ENCODE measurements at places on chromosomes 6 and 20. TPM values are rescaled to one million over a fixed set of nuclear protein-coding genes. Genes with fewer than 3 reads are reported as not detected.

Gene CFAP206
- 0.09 TPM for total RNA-seq

Gene CLVS2
- total RNA-seq: under 0.01 TPM

Gene MOG
- total RNA-seq: not detected

Gene ARMH2
- total RNA-seq: not detected

Gene RIPOR2
- 1.1 TPM for total RNA-seq

Gene MMP24
- 0.14 TPM for total RNA-seq

Gene CLDN20
- total RNA-seq: not detected

Gene TRIM10
- total RNA-seq: not detected

Gene APCDD1L
- total RNA-seq: 7.0 TPM

Gene TLDC2
- 0.14 TPM for total RNA-seq

Gene ASCC3
- total RNA-seq: 97.2 TPM

Measured in smooth muscle cell of bladder (primary cell).